ENCODE measurements at places on chromosomes 16 and 17.
A peak's percentile ranks its signal among the peaks of the same experiment; 100 is the strongest.

- no peak overlapping the region for H3K4me3 ChIP-seq
- no peaks in the 10 kb centered on the region for H3K27me3 ChIP-seq
- DNase-seq, result no peak
- peaks cover 5% of the 10 kb centered on the region for H3K4me1 ChIP-seq
- H3K27ac ChIP-seq, result no peak overlapping the region
Measured at GRCh38 chr17:63024716-63025115, 58.7 kb downstream of the TANC2 start.

DNA sequence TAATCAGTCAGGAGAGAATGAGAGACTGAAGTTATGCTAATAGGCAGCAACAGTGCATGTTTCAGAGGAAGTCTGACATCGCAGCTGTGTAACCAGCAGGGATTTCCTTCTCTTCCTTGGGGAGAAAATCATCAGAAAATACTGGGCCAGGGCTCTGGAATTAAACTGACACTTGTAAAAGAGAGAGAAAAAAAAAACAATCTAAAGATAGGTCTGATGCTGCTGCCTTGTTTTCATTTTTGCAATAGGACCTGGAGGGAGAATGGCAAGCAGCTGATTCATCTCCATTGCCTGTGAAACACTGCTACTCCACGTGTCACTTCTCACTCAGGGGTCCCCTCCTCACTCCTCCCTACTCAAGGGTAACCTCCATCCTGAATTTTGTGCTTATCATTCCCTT lies 17.7 kb upstream of the CORO6 start:
- H3K4me3 ChIP-seq, result peak overlapping the region; percentile 11
- peaks cover 28% of the 10 kb centered on the region for H3K4me1 ChIP-seq
- no peaks in the 10 kb centered on the region for H3K27me3 ChIP-seq
- H3K36me3 ChIP-seq, result no peaks in the 10 kb centered on the region

GRCh38 chr17:39887078-39887477 lies 19.1 kb downstream of the ZPBP2 start:
- DNase-seq, result no peak
- no peaks in the 10 kb centered on the region for H3K4me1 ChIP-seq
- no peaks in the 10 kb centered on the region for H3K27me3 ChIP-seq
- H3K4me3 ChIP-seq, result no peak overlapping the region

DNA sequence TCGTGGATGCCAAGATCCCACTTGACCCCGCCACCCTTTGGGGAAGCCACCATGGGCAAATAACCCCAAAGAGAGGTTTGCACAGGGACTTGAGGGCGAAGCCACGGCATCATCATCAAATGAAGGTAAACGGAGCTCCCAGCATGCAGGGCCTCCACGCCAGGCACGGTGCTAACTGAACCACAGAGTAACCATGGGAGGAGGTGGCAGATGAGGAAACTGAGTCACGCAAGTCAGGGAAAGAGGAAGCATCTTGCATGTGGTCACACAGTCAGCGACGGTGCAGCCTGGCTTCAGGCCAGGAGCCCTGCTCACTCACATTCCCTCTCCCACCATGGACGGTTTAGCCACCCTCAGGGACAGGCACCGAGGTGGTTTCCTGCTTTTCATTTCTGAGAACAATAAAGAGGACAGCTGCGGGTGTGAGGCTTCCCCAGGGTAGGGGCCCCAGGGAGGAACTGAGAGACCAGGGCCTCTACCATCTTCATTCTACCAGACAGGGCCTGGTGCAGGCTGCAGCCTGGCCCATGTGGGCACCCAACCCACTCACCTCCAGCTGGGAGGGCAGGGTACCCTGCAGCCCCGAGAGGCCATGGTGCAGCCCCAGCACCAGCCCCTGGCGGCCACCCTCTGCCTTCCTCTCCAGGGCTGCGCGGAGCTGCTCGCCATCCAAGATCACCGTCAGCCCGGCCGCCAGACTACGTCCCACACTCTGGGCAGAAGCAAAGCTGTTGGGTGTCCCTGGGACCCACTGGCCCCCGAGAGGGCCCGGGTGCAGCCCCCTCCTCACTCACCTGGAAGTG lies 78.3 kb downstream of the RMI2 start:
- no peaks in the 10 kb centered on the region for H3K27me3 ChIP-seq
- H3K4me3 ChIP-seq, result no peak overlapping the region
- no peak overlapping the region for H3K27ac ChIP-seq
- H3K4me1 ChIP-seq, result peaks cover 4% of the 10 kb centered on the region

DNA sequence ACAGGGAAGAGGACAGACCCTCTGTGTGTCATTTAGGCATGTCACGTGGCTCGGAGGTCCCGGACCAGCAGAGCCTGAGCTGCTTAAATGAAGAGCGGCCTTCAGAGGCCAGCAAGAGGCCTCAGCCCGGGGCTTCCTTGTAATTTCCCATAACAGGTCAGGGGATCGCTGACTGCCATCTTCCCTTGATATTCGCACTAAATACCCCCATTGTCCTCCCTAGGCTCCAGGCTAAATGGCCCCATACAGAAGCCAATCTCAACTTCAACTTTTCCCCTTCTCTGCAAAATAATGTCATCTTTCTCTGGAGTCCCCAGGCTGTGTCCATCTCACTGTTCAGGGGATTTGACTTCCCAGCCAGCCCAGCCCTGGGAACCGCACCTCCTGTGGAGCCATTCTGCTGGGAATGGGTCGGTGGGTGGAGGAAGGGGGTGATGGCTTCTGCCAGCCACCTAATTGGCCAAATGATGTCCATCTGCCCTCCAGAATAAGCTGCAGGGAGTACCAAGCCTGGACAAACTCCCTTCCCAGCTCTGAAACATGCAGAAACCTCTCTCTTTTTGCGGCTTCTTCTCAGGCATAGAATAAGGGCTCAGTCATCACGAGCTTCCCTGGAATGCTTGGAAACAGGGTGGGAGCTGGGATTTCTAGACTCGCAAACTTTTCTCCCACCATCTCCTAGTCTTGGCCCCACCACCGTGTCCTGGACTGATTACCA lies 129.9 kb downstream of the SDK2 start:
- H3K27me3 ChIP-seq, result peaks cover 3% of the 10 kb centered on the region
- no peaks in the 10 kb centered on the region for H3K36me3 ChIP-seq
- H3K4me3 ChIP-seq, result no peak overlapping the region

- H3K27me3 ChIP-seq, result no peaks in the 10 kb centered on the region
- H3K4me1 ChIP-seq, result no peaks in the 10 kb centered on the region
- no peak overlapping the region for H3K27ac ChIP-seq
- H3K4me3 ChIP-seq, result no peak overlapping the region
Measured at GRCh38 chr17:60256174-60256573, 106.4 kb downstream of the CA4 start.

DNA sequence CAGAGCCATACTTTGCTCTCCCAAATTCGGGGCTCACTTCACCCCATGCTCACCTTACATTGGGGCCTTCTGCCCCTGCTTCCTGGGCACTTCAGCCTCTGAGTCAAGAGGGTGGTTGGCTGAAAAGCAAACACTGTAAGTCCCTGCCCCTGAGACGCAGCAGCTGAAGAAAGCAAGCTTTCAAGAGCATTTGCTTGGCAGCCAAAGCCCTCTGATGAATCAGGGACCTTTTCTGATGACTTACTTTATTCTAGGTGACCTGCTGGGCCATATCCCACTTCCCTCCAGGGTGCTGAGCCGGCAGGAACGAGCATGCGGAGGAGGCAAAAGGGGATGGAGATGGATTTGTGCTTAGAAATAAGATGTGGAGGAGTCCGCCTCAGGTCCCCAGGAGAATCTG lies 147.0 kb upstream of the TNRC6C start:
- no peak overlapping the region for H3K4me3 ChIP-seq

GRCh38 chr17:28473542-28473941 lies at the start of gene SLC13A2:
Gene SLC13A2, plus strand, starts transcription at chr17:28473644. Its CDS starts 69 bp downstream, at chr17:28473713.
- DNase-seq, result no peak
- no peak within 1 kb of the TSS for H3K27ac ChIP-seq

DNA sequence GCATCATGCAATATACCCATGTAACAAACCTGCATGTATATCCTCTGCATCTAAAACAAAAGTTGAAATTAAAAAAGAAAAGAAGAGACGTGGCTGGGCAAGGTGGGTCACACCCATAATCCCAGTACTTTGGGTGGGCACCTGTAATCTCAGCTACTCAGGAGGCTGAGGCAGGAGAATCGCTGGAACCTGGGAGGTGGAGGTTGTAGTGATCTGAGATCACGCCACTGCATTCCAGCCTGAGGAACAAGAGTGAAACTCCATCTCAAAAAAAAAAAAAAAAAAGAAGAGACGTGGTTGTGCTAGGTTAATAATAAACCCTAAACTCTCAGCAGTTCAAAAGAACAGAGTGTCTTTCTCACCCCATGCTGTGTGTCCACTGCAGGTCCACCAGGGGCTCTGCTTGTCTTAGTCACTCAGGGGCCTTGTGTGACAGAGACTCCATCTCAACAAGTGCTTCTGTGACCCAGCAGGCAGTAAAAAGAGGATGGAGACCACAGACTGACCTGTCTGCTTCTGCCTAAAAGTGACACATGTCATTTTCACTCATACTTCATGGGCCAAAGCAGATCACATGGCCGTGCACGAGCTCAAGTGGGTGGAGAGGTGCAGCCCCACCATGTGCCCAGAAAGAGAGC lies 22.3 kb upstream of the N4BP1 start:
- no peak overlapping the region for H3K4me3 ChIP-seq
- peaks cover 25% of the 10 kb centered on the region for H3K27me3 ChIP-seq
- DNase-seq, result no peak
- no peaks in the 10 kb centered on the region for H3K36me3 ChIP-seq
- no peak overlapping the region for H3K27ac ChIP-seq
- H3K4me1 ChIP-seq, result peaks cover 9% of the 10 kb centered on the region

GRCh38 chr17:56733833-56734232 lies 99.9 kb downstream of the C17orf67 start:
- H3K27me3 ChIP-seq, result peaks cover 18% of the 10 kb centered on the region
- no peak for DNase-seq
- H3K36me3 ChIP-seq, result no peaks in the 10 kb centered on the region
- H3K4me1 ChIP-seq, result peaks cover 17% of the 10 kb centered on the region

DNA sequence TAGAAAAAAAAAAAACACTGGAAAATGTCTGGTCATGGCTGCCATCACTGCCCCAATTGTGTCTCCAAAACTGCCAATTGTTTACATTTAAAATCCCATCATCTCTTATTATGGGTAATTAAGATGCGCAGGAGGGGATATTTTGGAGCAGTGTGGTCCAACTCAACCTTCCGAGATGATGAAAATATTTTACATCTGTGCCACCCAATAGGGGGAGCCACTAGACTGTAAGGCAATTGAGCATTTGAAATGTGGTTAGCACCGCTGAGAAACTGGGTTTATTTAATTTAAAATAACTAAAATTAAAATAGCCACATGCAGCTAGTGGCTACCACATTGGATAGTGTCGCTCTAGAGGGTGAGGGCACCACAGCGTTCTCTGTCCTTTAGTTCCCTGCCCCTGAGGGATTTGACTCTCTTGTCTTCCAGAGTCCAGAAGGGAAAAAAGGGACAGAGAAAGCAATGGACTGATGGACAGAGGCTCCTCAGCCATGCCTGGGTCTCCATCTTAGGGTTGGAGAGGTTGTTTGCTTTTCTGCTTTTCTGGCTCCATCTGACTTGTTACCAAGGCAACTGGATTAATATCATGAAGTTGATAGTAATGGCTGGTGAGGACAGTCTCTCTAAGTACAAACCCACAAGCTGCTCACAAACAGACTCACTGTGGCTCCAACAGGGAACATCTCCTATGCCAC lies 3.5 kb downstream of the MPO start:
- H3K36me3 ChIP-seq, result no peaks in the 10 kb centered on the region
- DNase-seq, result no peak
- peaks cover 19% of the 10 kb centered on the region for H3K27me3 ChIP-seq
- no peak overlapping the region for H3K4me3 ChIP-seq
- no peak overlapping the region for H3K27ac ChIP-seq
- H3K4me1 ChIP-seq, result peaks cover 8% of the 10 kb centered on the region

DNA sequence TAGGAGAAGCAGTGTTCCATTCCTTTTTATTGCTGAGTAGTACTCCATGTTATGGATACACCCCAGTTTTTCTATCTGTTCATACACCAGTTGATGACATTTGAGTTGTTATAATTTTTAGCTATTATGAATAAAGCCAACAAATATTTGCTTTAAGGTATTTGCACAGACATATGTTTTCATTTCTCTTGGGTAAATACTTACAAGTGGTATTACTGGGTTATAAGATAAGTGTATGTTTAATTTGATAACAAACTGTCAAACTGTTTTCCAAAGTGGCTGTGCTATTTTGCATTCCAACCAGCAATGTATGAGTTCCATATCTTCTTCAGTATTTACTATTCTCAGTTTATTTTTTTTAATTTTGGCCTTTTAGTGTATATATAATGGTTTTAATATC lies 27.7 kb upstream of the GFOD2 start:
- no peak overlapping the region for H3K27ac ChIP-seq
- no peak for DNase-seq
- H3K4me3 ChIP-seq, result no peak overlapping the region

Measured in natural killer cell treated with Interleukin-12 subunit alpha and Interleukin-12 subunit beta and Interleukin-15 and Interleukin-18, amount 100 ng/mL, for 72 hours (primary cell).